ENCODE measurements at places on chromosomes 2 and 18.

- DNase-seq, result no peak
Measured at GRCh38 chr2:236954641-236955040, 131.0 kb upstream of the COPS8 start.

DNA sequence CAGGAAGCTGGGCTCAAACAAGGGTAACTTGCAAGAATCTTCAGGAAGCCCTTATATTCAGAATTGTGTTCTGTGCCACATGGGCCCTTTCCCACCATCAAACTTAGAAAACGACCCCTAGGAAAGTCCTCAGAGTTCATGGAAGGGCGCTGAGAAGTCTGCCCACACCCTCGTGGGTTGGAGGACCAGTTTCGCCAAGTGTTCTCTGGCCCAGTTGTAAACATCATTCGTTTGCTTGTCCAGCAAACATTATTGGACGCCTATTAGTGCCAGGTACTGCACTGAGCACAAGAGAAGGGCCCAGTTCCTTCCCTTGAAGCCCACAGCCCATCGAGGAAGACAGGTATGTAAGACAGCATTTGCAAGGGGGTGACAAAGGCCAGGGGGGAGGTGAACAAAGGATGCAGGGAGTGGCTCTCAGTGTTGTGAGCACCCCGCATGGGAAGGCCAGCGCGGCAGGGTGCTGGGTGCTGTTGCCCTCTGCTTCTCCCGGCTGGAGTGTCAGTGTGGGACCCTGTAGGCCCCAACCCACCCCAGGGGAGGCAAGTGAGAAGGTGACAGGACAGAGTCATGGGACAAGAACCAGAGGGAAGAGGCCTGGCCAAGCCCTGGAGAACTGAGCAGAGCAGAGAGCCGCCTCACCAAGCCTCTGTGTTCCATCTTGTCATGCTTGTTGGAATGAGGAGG lies 60.2 kb upstream of the ALPP start:
- DNase-seq, result no peak

GRCh38 chr2:215811003-215811402 lies 202.3 kb downstream of the MREG start:
- DNase-seq, result no peak

DNA sequence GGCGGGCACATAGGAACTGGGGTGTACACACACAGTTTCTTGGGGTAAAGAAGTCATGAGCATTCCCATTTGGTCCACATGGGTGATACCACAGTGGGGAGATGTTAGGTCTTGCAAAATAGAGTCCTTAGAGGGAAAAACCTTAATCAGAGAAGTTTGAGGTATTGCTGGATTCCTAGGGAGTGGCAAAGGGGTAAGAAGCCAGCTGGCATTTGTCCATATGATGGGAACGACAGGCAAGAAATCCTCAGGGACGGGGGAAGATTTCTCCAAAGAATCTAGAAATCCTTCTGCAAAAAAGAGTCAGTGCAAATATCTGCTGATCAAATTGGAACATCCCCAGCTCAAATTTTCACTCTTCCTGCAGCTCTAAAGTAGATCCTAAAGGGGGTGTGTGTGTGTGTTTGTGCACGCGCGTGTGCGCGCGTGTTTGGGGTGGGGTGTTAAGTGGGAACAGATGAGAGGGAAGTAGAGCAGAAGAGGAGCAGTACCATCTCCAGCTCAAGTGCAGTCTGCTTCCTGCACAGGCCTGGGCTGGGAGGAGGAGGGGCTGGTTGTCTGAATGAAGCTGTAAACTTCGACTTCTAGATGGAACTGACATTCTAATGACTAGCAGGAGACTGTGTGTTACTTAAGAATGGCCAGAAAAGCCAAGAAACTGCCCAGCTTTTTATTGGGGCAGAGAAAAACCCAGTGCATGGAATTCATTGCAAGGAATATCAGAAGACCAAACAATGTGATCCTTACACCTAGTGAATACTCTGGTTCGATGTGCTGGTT lies 168.0 kb downstream of the SPP2 start:
- DNase-seq, result no peak

- DNase-seq, result no peak
Measured at GRCh38 chr18:12393998-12394397, 13.7 kb upstream of the PRELID3A start.

DNA sequence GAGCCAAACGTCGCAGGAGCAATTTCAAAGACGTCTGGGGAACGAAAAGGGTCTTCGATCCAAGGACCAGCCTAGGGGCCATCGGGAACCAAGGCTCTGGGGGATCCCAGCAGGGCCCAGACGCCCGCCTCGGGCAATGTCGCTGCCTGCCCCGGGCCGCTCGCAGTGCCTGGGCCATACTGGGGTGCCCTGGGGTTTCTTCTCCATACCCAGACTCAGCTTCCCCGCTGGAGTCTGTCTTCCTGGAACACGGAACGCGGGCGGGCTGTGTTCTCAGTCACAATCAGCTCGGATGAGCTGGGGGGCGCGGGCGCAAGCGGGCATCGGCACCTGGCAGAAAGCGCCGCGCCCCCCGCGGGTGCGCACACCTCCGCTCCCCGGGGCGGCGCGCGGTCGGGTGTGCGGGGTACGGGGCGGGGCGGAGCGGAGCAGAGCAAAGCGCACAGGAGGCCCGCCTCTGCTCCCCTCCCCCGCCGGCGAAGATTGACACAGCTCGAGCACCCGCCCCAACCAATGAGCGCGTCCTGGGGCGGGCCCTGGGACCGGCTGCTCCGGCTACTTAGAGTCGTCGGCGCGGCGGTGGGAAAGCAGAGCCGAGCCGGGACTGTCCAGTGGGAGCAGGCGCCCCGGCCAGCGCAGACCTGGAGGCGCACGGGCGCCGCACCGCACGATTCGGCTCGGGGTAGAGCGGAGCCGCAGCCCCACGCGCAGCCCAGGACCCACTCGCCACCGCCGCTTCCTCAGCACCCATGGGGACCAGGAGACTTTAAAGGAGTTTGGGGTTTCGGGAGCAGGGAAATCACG lies at the start of gene LRATD1:
Gene LRATD1, plus strand, starts transcription at position 585 of the 804 bp plus-strand sequence. CDS start 1,263 bp downstream, outside the sequence.
- no peak for DNase-seq

DNA sequence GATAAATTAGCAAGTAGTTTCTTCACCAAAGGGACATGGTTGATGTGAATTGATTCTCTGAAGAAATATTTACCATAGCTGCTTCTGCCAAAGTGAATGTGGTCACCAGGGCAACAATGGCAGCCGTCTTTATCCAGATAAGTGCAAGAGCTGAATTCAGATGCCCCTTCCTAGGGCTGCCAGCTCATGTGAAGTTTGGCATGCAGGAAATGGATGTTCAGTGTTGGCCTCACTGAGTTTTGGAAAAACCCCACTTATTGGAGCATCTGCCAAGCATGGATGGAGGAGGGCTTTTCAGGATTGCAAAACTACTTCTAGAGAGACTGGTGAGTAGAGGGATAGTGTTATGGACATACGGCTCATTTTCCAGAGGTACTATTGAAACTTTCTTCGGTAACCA lies 80.8 kb downstream of the FMNL2 start:
- DNase-seq, result no peak

DNA sequence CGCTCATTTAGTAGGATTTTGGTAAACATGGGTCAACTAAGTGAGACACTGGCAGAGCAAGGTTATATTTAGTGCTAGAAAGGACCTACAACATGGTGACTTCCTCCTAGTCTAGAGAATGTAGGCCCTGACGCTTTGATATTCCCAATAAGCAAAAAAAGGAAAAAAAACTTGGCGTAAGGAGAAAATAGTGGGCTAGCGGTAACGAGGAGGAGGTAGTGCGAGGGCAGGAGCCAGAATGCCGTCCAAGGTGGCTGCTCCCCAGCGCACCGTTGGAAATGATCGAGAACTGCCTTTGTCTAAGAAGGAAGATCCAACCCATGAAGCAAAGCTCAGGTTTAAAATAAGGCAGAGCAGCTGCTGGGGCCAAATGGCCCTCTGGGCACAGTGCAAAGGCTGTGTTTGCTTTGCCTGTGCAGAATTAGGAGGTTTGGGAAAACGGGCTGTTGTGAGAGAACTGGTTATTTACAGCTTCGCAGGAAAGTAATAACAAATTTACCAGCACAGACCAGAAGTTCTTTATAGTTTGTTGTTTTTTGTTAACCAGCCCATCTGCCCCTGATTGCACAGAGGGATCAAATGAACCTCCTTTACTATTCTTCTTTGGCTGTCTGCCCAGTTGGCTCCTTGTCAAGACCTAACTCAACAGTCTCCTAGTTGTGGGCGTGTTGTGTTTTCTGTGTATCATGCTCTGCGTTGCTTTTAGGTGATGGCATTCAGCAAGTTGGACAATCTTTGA lies 86.6 kb downstream of the ITGB1BP1 start:
- DNase-seq, result no peak

- DNase-seq, result no peak
Measured at GRCh38 chr2:30491225-30491624, 44.2 kb downstream of the LCLAT1 start.

GRCh38 chr2:58992062-58992706 lies 751.1 kb upstream of the FANCL start:
- no peak for DNase-seq

- no peak for DNase-seq
Measured at GRCh38 chr2:24720310-24720709, 72.9 kb downstream of the PTRHD1 start.

Measured in activated T-helper 1 cell treated with Interleukin-2 at 50 U/mL for 16 hours (primary cell).